ENCODE measurements at places on chromosomes 3 and 15. TPM values are rescaled to one million over a fixed set of nuclear protein-coding genes. Genes with fewer than 3 reads are reported as not detected.

Gene STRC
- 1.0 TPM for total RNA-seq

DNA sequence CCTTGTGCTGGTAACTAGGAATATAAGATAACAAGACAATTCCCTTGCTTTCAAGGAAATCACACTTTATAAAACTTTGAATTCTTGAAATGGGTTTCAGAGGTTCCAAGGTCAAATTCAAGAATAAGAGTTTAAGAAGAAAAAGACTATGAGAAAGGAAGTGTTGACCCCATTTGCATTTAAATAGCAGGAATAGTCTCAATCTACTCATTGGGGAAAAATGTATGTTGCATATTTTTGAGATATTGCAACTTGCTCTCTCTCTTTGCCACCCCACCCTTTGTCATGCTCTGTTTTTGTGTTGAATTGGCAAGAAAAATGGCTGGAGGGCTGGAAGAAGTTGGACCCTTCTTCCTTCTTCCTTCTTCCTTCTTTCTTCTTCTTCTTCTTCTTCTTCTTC, 699.2 kb downstream of the TUSC7 start:
- H3K4me1 ChIP-seq: no peaks in the 10 kb centered on the region
- no peak overlapping the region for H3K4me3 ChIP-seq
- H3K27ac ChIP-seq: no peak overlapping the region
- H3K27me3 ChIP-seq: no peaks in the 10 kb centered on the region
- H3K36me3 ChIP-seq: no peaks in the 10 kb centered on the region

DNA sequence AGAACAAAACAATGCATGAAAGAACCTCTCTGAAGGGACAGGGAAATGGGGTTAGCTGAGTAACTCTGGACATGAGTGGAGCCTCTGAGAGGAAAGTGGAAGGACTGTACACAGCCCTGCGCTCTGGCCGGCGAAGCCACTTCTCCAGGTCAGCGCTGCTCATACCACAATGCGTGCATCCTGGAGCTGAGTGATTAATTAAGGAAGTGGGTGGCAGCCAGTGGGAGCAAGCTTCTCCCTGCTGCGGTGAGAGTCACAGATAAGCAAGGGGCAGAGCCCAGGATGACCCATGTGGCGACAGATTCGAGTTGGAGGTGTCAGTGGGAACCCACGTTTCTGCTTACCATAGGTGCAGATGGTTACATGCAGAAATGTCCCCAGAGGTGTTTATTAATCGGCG, 48.0 kb downstream of the KLF15 start:
- H3K27ac ChIP-seq: no peak overlapping the region

- no peak overlapping the region for H3K4me3 ChIP-seq
- no peak for DNase-seq
- no peaks in the 10 kb centered on the region for H3K4me1 ChIP-seq
- no peaks in the 10 kb centered on the region for H3K36me3 ChIP-seq
- H3K27ac ChIP-seq: no peak overlapping the region
- H3K27me3 ChIP-seq: no peaks in the 10 kb centered on the region
These were observed 12.4 kb upstream of the PDE8A start for GRCh38 chr15:84969257-84969656.

GRCh38 chr3:51163051-51163450, 222.0 kb upstream of the MANF start:
- H3K36me3 ChIP-seq: no peaks in the 10 kb centered on the region
- no peak overlapping the region for H3K27ac ChIP-seq
- no peaks in the 10 kb centered on the region for H3K4me1 ChIP-seq
- no peak for DNase-seq
- H3K27me3 ChIP-seq: no peaks in the 10 kb centered on the region
